GM06990 (cell line): ENCODE measurements at places on chromosomes 2 and 18.

DNA sequence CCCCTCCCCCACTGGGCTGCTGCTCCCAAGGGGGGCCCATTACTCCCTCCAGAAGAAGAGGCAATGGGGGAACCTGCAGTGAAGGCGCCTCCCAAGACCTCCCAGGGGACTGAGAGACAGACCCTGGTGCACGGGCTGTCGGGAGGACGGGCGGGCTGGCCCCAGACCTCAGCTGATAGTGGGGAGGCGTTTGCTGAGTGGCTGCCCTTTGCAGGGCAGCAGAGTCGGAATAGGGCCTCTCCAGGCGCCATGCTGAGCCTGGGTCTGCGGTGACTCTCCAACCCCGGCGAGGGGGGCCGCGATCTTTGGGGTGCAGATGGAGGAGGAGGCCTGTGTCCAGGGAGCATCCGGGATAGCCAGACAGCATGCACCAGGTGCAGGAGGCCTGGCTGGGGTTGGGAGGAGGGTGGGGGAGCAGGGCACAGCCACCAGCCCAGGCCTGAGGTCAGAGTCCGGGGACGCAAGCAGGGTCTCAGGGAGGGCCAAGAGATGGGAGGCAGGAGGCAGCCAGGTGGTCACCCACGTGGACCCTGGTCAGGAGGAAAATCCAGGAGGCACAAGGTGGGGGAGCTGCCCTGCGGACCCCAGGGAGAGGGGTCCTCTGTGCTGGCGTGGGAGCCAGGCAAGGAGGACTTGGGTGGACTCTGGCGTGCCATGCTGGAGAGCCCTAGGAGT is 11.0 kb downstream of the CROCC2 start:
- no peak for DNase-seq

DNA sequence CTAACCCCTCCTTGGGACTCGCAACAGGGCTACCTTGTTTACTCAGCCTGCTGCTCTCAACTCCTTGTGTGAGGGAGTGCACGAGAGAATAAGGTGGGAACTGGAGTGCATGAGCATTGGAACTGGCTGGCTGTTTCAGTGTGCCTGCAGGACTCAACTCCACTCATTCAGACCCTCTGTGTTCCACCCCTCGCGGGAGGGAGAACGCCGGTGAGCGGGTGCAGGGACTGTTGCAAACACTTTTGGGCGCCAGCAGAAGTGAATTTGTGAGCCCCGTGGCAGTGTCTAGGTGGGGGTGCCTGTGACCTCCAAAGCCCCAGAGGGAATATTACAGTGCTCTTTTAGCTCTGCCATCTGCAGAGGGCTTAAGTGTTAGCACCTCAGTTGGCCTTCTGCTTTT is 1978.3 kb upstream of the PIK3C3 start:
- no peak for DNase-seq

DNA sequence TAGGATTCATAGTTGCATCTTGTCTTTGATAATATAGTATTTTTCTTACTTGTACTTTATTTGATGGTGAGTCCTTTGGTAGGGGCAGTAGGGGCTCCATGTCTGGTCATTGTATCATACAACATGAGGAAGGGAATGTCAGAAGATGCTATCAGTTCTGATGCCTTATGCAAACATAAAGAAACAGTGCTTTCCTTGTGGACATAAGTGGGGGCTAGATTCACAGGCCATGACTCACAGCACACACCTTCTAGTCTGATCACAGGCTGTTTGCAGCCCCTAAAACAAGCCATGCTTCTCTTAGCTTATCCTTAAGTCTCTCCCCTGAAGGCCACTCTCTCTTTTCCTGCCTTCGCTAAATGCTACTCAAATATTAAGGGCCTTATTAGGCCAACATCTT is 10.7 kb upstream of the SLC14A1 start:
- no peak for DNase-seq

- no peak for DNase-seq
Measured at GRCh38 chr2:66555091-66555490, 120.2 kb downstream of the MEIS1 start.

DNA sequence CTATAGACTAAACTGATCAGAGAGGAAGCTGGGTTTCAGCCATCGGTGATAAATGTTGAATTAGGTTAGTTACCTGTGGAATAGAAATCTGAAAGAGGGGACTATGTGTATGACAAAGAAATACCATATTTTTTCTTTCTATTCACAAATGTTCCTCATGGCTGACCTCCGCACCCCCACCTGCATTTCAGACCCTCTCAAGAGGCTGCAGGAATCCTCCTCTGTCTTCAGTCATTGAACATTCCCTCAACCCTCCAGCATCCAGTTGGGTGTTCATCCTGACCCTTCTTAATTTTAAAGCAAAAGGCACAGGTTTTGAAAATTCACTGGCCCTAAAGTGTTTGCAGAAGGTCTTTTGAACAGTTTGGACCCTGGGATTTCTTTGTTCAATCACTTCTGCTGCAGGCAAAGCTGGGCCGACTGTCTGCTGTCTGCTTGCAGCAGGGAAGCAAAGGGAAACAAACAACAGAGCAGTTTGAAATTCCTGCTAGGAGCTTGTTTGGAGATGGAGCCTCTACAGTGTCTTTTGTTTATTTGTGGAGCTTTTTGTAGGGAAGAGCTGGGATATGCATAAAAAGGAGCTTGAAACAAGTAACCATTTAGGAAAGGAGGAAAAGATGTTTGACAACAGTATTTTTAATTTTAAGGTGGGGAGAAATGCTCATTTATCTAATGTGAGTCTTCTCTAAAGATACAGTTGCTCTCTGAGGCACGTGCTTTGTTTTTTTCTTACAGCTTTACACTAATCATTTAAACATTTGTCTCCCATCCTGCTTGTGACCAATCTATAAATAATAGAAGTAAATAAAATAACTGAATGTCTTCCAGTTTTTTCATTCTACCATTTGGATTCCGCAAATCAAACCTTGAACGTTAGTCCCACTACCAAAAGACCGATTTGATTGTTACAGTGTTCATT is 213.3 kb upstream of the MMADHC start:
- DNase-seq: no peak
